Activated CD4-positive, alpha-beta T cell treated with anti-CD3 and anti-CD28 coated beads, Interleukin-10, Interleukin-2, amounts not matched to agents 100 ng/mL and 50 ng/mL, durations not matched to agents 16 hours and 8 hours (primary cell): ENCODE measurements at places on chromosomes 4 and X.
A peak's percentile ranks its signal among the peaks of the same experiment; 100 is the strongest.

- no peak for DNase-seq
Observed at GRCh38 chrX:41885724-41886123, 37.6 kb downstream of the CASK start.

DNA sequence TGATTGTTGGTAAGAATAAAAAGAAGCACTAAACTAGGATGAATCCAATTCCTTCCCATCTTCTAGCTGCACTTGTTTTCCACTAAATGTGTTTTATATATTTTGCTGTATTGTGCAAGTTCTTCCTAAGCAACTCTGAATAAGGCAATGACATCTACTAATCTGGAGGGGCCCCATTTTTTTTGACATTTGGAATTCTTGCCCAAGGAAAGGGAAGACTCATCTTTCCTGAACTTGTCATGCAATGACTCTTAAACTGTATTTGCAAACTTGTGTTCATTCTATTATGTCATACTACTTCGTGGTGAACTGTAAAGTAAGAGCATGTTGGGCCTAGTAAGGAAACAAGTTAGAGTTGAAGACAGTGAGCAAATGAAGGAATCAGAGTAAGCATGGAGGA lies 45.9 kb downstream of the FREM3 start:
- no peak for DNase-seq

DNA sequence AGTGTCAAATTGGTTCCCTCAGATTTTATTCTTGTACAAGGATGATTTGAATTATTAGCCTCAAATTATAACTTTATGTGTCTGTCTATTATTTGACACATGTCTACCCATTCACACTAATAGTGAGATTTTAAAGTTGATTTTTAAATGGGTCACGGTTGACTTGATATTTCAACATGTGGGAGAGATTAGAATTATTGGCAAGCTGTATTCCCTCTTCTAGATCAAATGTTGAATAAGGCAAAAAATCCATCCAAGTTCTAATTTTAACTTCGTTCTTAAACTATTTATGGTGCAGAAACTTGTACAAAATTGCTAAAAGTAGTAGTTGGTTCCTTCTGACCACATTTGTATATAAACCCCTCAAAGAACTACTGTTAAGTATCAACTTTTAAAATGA lies 1498.0 kb downstream of the STIM2 start:
- no peak for DNase-seq

- peak; percentile 41 for DNase-seq
Observed at GRCh38 chr4:141771889-141772830, 135.8 kb downstream of the IL15 start.

DNA sequence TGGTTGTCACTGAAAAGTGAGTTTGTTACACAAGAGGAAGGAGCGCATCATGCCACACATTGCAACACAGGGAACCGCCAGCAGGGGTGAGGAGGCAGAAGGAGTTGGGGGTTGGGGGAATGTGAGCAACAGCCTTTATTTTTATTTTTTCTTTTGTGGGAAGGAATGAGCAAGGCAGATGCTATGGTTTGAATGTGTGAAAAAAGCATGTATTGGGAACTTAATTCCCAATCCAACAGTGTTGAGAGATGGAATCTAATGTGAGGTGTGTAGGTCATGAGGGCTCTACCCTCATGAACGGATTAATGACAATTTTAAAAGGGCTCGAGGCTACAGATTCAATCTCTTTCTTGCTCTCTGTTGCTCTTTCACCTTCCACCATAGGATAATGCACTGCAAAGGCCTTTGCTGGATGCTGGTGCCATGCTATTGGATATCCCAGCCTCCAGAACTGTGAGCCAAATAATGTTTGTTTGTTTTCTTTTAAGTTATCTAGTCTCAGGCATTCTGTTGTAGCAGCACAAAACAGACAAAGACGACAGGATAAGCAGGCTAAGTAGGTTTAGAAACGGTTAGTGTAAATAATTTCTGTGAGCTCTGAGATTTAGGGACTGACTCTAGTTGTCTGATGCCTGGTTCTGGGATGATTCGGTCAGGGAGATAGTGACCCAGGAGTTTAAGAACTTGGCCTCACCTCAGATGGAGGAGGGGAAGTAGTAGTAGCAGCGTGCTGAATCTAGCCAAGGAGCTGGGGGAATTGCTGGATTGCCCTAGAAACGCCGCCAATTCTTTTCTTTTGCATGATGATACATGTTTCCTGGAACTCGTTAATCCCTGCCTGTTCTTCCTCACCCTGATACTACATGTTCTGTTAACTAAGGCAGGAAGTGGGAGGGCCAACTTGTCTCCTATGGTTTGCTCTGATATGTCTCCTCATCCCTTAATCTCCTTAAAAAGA lies 156.6 kb upstream of the CTSO start:
- DNase-seq, result no peak

DNA sequence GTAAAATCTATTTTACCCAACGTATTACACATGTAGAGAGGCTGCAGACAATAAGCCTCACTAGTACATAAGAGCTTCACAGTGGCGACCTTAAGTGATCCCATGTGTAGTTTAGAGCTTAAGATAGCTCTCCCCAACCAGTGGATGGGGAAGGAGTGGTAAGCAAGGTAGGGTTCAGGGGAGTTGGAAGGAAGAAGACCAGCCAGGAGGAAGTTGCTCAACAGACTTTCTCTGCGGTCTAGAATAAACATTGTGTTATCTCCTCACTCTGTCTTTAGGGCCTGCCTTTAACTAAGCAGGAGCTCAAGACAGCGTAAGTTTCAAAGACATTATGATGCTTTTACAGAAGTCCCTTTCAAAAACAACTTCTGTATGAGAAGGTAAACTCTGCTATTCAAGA lies 16.8 kb downstream of the MEPE start:
- DNase-seq, result no peak

GRCh38 chr4:187485676-187486075 lies 509.9 kb upstream of the ZFP42 start:
- no peak for DNase-seq

DNA sequence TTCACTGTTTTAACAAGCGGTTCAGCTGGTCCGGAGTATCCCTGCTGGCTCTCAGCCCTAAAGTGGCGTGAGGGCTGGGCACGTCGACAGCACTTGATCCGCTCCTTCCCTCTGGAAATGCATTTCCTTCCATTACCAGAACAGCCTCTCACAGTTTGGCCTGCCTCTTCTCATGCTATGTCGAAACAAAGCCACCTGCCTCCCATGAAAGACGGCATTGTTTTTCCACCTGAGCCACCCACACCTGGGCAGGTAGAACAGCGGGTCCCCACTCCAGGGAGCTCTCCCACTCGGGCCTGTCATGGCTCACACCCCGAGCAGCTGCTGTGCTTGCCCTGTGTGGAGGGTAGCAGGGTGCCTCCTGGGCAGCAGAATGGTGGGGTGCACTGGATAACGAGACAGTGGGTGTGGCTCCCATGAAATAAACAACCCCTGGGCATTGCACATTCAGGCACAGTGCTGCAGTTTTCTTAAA lies 86.2 kb downstream of the FHDC1 start:
- DNase-seq, result no peak

GRCh38 chr4:143581331-143581946 lies 67.9 kb downstream of the SMARCA5 start:
- DNase-seq, result no peak

- no peak for DNase-seq
Observed at GRCh38 chr4:155079871-155080270, 128.6 kb upstream of the NPY2R start.

DNA sequence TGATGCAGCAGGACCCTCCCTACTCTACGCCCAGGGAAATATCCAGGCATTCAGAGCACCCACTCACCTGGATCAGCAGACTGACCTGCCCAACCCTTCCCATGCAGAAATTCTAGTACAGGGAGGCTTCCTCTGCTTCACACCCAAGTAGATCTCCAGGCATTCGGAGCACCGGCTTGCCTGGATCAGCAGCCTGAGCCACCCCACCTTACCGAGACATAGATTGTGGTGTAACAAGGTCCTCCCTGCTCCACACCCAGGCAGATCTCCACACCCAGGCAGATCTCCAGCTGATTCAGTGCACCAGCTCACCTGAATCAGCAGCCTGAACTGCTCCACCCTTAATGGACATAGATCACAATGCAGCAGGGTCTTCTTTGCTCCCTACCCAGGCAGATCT lies 215.1 kb upstream of the CPEB2 start:
- DNase-seq, result no peak
